ENCODE measurements at places on chromosomes 5 and 9.

DNA sequence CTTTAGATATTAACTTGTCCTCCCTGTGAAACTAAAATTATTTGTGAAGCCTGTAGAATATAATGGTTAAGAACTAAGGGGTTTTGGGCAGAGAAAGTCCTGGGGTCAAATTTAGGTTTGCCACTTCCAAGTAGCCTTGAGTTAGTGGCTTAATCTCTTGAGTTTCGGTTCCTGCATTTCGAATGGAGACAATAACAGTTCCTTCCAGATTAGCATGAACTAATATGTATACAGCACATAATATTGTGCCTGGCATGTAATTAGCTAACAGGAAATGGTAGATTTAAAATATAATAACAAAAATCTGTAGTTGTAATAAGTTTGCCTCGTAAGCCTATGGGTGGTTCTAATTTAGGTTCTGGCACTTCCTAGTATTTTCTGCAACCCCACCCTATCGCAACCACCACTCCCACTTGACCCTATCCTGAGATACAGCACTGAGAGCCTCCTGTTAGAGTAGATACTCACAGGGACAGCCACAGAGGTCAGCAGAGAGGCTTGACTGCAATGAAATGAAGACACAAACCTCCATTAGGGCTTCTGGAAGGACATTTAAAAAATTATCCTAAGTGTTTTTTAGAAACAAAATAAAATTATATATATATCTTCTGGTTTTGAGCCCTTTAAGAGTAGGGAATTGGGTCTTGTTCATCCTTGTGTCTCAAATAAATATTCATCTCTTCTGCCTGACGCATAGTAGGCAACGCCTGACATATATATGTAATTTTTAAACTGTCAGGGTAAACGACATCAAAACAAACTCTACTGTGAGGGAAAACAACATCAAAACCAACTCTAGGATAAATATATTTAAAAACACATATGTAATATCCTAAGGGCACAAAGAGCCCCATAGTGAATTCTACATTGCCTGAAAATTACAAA is 8.5 kb downstream of the SPINK9 start:
- DNase-seq, result no peak

- DNase-seq, result no peak
Measured at GRCh38 chr9:89579741-89580385, 24.9 kb upstream of the GADD45G start.

DNA sequence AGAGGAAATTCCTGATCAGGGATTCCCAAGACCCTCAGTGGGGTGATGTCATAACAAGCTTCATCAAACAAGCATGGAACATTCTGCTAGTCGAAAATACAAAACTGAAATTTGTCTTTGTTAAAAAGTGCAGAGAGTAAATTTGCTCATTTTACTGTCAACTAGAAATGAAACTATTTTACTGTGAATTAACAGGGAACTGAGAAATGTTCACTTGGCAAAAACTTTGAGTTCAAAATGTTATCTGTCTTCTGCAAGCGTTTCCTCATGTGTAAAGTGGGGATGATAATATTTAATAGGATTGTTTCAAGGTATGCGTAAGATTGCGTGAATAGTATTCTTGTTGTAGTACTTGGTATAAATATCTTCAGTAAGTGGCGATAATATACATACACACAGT is 45.4 kb downstream of the ALDH1A1 start:
- no peak for DNase-seq

DNA sequence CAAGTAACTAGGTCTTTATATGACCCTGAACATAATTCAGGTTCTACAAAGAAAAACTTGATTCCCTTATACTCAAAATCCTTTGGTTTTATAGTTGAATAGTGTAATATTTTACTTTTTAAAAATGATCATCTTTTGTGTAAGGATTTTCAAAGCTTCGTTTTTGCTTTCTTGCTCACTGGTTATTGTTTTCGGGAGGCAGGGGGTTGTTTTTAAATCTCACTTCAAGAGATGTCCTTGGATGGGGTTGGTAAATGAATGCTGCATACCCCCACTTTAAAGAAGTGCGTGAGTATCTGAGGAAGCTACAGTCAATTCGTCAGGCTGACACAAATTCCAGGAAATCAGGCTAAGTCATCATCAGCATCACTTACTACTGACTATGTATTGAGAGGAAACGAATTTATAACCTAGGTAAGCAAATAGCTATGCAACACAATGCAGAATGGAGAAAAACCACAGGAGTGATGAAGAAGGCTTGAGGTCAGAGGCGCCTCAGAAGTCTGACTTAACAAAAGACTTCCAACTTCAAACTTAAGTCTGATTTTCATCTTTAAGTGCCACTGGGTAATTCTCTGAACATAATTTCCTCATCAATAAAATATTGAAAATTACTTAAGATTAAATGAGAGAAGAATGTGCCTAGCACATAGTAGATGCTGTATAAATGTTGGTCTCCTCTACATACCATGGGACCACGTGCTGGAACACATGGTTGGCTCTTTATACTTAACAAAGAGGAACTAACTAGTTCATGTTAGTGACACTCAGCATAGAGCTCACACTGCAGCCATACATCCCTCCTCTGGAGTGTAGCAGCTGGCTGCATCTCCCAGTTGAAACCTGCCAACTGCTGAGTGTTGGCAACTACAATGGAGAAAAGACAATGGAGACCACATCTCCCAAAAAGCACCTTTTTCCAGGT is 106.0 kb upstream of the KIF2A start:
- DNase-seq, result no peak

DNA sequence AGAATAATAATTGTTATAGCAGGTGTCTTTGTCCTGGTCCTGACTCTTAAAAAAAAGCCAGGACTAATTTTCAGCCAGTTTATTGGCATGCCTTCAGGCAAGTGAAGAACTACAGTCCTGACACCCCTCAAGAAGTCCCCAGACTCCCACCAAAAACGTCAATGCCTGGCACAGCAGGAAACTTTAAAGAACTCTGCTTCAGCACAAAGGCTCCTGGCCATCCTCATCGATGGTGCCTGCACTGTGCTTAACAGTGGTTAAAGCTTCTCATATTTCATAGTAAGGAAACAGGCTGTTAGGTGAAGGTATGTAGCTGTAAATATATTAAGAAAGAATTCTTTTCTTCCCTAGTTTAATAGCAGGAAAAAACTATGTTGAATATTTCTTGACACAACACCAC is 280.1 kb upstream of the PUM3 start:
- no peak for DNase-seq

DNA sequence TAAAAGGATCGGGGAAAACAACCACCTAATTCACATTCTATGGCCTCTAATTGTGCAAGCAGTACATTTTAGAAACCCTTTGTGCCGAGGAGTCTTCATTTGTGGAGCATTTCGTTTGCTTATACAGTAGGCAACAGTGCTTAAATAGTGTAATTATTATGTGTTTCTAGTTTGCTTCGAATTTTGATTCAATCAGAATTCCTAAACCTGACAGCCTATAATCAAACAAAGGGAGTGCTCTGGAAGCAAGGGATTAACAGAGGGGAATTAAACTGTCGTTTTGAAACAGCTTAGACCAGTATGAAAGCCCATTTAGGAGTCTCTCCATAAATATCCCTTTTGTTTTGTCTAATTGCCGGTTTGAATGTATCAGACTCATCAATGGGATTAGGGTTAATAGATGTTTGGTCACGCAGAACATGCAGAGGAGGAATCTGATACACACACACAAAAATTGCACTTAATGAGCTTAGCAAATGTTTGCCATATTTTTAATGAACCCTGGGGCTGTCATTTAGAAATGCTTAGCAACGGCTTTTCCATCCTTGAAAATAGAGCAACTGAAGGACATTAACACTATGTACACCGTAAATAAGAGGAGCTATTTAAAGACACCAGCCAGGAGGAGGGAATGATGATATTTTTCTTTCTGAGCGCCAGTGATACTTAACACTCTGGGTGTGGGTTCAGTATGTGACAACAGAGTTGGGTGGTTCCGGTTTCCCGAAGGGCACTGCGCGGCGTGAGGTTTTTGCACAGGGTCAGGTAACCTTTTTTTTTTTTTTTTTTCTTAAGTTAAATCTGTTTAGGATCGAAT is 404.7 kb downstream of the TLE4 start:
- no peak for DNase-seq
